ENCODE measurements at places on chromosomes 1 and 21.

- DNase-seq = no peak
Measured at GRCh38 chr1:106880226-106880625, 176.2 kb upstream of the PRMT6 start.

DNA sequence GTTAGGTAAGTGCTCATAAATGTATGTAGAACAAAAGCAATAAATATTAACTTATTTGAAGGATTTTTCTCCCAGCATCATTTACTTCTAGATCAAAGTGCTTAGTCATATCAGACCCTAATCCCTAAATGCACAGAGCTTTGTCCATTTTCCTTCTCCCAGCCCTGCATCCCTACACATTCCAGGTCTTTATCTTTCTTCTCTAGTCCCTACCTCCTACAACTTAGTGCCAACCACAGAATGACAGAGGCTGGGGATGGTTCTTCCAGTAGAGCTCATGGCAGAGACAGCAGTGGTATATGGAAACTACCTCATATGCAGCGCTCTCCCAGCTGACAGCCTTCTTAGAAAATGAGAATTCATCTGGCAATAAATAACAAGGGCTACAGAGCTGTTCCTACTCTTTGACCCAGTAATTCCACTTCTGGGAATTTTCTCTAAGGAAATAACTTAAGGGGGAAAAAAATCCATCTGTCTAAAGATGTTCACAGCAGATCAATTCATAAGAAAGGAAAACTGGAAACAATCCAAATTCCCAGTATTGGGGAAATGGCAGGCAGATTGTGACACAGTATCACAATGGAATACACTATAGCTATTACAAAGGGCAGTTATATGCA lies 62.9 kb upstream of the ROR1 start:
- DNase-seq = no peak

DNA sequence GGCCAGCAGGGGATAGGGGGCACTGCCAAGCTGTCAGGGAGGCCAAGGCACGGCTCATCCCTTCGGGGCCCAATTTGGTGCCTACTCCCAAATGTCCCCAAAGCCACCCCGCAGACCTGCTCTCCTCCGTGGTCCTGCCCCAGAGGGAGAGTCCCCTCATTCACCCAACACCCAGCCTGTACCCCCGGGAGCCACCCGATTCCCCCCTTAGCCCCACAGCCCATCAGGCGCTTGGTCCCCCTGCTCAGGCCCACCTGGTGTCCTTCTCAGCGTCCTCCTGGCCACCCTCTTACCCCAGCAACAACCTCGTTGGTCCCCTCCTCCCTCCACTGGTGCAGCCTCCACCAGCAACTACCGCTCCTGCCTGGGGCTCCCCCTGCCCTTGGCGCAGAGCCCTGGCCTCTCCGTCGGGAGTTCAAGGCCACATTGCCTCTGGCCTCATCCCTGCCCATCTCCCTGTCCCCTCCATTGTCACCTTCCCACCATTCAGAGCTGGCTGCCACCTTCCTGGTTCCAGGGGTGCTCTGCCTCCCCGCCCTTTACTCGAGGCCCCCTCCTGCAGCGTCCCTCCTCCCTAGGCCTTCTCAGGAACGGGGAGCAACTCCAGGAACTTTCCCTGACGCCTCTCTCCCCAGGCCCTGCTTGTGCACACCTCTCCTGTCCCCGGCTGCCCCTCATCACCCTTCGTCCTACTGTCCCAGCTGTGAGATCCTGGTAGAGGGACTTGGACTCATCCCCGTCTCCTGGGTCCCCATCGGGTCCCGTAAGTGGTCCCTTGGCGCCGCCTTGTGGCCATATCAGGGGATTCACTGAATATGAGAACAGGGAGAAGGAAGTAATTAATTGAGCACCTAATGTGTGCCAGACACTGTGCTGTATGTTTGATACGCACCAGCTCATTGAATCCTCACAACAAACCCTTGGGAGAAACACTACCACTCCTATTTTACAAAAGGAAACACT lies 73.9 kb downstream of the RAP1GAP start:
- DNase-seq = peak; percentile 18

DNA sequence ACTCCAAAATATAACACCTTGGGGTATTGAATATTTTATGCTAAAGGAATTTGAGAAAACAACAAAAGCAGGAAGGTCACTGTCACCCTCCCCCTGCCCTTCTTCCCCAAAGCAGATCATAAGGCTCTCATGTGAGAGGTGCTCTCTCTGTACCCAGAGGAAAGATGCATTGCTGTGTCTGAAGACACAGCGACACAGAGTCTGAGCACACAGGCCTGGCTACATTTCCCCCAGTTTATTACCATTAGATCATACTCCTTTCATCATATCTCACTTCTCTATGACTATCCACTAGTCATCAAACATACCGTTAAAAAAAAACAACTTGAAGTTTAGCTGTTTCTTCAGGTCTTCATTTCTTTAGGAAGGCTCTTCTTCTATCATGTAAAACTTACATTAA lies 127.1 kb downstream of the PPIAL4G start:
- DNase-seq = no peak

DNA sequence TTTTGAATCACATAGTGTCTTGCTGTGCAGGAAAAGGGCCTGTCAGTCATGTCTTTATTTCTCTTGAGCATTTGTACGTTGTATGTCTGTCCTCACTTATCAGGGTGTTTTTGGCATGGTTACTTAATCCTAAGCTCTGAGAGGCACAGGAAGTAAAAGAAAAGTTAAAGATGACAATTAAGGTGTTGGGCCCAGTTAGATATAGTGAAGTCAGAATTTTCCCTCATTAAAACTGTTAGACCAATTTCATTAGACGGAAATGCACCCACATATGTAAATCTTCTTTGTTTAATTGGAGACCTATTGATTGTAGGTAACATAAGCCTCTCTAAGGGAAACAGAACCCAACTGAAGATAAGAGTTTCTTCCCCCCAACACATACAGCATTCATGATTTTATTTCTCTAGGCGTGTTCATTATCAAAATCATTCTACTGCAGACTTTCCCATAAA lies 21.9 kb downstream of the NFIA start:
- DNase-seq = no peak

DNA sequence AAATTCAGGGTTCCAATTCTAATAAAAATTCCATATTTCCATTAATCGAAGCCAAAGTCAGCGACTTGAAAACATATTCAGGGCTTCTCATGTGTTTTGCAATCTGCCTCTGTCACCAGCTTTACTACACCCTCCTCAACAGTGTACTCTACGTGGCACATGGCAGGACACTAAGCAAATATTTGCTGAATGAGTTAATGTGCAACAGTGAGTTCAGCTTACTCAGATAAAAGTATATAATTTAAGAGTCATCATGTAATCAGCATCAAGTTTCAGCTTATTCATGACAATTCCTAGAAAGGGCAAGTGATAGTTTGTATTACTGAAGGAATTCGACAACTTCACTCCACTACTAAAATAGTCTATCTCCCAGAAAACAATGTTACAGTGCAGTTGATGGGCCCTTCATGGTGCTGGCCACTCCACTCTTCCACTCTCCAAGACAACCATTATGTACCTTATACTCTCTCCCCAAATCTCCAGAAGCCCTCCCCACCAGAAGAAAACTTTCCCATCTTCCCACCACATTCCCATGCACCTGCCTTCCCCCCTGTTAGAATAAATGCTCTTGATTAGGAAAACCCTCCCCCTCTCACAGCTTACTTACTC lies 97.3 kb downstream of the TTLL7 start:
- DNase-seq = no peak

GRCh38 chr1:35936838-35937237 lies 5.9 kb downstream of the AGO3 start:
- DNase-seq = no peak

DNA sequence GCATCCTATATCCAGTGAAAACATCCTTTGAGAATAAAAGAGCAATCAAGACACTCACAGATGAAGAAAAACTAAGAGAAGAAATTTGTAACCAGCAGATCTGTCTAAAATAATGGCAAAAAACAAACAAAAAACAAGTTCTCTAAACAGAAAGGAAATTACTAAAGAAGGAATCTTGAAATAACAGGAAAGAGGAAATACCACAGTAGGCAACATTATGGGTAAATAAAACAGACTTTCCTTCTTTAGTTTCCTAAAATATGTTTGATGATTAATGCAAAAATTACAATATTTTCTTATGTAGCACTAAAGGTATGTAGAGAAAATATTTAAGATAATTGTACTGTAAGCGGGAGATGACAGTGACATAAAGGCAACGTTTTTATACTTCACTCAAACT lies 23.5 kb downstream of the SLC19A1 start:
- DNase-seq = no peak

GRCh38 chr1:29958271-29958670 lies 721.9 kb downstream of the PTPRU start:
- DNase-seq = no peak

DNA sequence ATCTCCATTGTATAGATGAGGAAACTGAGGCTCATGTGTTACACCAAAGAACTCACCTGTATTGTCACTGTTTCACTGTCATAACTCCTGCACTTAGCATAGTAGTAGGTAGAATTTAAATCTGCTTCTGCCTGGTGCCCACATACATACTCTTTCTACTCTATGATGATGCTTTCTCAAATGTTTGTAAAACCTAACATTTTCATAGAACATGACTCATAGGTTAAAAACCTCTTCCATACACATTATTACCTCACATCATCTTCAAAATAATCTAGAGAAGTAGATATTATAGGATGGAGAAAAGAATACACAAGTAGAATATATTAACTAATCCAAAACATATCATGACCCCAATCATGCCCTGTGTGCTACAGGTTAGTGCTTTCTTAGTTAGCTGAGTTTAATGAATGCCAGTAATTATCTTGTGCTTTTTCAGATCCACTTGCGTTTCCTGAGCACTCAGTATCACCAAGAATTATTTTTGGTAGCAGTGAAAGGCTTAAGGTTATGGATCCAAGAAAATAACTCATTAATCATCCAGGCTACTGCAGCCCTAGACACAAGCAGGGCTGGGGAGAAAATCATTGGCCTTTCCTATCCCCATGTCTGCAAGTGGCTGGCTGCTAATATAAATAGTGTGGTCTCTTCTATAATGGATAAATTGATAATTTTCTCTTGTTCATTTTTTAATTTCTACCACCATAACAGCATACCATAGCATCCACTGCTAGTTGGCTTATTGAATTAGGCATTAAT lies 156.9 kb downstream of the LRRC40 start:
- no peak for DNase-seq

GRCh38 chr1:27154469-27154990 lies 395 bp downstream of the SLC9A1 start:
- no peak for DNase-seq

GRCh38 chr1:81563632-81564031 lies 237.1 kb upstream of the ADGRL2 start:
- no peak for DNase-seq

DNA sequence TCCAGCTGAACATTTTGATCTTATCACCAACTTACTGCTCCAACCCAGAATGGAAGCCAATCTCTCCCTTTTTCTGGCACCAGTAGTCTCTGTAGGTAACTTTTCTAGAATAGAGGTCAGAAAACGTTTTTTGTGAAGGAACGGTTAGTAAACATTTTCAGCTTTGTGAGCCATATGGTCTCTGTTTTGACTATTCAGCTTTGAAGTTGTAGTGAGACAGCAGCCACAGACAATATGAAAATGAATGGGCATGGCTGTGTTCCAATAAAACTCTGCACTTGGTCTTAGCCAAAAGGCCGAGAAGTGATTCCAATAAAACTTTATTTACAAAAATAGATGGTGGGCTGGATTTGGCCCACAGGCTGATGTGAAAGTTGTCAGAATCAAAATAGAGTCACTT lies 28.9 kb downstream of the MAP10 start:
- no peak for DNase-seq

DNA sequence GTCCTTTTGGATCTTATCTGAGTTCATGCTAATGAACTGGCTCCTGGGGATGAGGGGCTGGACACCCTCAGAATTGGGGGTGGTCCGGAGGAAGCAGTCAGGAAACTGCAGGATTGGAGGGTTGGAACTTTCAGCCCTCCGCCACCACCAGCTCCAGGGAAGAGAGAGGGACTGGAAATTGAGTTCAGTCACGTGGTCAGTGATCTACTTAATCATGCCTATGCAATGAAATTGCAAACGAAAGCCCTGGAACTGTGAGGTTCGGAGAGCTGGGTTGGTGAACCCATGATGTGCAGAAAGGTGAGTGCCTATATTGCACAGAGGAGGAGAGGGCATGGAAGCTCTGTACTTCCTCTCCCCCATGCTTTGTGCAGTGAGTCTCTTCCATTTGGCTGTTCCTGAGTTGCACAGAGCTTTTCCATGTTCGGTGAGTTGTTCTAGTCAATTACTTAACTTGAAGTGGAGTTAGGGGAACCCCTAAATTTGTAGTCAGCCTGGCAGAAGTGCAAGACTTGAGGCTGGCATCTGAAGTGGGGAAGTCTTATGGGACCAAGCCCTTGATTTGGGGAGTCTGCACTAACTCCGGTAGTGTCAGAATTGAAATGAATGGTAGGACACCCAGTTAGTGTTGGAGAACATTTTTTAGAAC lies 16.7 kb downstream of the ITSN1 start:
- DNase-seq = no peak

DNA sequence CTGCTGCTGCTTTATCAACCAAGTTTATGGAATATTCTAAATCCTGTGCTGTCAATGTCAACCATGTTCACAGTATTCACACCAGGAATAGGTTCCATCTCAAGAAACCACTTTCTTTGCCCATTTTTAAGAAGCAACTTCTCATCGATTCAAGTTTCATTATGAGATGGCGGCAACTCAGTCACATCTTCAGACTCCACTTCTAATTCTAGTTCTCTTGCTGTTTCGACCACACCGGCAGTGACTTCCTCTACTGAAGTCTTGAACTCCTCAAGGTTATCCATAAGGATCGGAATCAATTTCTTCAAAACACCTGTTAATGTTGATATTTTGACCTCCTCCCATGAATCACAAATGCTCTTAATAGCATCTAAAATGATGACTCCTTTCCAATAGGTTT lies 39.7 kb upstream of the IFNLR1 start:
- DNase-seq = no peak

DNA sequence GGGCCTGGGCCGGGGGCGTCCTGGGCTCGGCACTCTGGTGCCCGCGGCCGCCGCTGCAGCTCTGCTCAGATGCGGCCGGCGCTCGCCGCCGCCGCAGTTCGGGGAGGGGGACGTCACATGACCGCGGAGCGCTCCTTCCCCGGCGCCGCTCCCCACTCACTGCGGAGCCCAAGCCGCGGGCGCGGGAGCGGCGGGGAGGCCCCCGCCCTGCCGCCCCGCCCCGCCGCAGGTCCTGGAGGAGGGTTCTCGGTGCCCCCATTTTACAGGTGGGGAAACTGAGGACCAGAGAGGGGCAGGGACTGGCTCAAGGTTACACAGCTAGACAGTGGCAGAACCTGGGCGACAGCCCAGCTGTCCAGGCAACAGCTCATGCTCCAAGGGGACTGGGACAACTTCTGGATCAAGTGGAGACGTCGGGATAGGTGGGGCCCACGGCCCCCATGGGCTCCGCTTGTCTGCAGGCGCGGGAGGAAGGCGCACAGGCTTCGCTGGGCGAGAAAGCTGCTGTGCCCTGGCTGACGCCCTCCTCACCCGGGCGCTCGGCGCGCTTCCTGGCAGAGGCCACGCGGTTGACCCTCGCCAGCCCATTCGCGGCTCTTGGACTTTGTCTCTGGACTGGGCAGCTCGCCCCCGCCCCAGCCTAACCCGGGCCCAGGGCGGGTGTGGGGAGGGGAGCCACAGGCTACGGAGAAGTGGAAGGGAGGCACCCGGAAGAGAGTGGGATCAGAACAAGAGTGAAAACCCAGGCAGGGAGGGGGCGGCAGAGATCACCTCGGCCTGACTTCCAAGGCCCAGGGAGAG lies at the start of gene RAP1GAP:
Gene RAP1GAP, minus strand, starts transcription at position 100 of the 801 bp plus-strand sequence. CDS start 49,325 bp downstream, outside the sequence.
- DNase-seq = no peak
